ENCODE measurements at places on chromosomes 6 and 20.

DNA sequence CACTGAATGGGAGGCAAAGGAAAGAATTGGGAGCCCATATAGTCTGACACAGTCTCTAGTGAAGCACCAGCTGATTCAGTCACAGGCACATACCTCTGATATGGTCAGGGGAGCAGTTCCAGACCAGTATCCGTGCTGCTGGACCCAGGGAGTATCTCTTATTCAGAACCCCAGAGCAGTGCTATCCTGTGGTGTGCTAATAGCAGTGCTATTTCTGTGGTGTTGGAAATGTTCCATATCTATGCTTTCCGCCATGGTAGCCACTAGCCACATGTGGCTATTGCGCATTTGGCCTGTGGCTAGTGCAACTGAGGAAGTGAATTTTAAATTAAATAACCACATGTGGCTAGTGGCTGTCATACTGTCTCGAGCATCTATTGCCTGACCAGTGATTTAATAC lies 11.0 kb downstream of the SCUBE3 start:
- DNase-seq = no peak

DNA sequence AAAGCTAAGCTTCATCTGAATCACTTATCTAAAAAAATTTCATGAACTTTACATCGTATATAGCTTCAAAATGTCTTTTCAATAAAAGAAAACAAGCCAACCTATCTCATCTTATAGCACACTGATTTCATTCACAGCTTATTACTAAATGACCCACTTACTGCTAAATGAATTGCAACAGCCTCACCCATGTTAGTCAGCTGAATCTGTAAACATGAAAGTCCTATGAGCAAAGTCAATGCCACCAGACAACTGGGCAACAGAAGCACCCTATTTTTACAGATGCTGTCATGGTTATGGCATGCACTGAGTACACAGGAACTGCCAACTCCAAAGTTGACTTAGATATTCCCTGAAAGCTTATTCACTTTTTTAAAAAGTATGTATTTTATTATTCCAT lies 41.2 kb upstream of the DST start:
- DNase-seq = no peak

DNA sequence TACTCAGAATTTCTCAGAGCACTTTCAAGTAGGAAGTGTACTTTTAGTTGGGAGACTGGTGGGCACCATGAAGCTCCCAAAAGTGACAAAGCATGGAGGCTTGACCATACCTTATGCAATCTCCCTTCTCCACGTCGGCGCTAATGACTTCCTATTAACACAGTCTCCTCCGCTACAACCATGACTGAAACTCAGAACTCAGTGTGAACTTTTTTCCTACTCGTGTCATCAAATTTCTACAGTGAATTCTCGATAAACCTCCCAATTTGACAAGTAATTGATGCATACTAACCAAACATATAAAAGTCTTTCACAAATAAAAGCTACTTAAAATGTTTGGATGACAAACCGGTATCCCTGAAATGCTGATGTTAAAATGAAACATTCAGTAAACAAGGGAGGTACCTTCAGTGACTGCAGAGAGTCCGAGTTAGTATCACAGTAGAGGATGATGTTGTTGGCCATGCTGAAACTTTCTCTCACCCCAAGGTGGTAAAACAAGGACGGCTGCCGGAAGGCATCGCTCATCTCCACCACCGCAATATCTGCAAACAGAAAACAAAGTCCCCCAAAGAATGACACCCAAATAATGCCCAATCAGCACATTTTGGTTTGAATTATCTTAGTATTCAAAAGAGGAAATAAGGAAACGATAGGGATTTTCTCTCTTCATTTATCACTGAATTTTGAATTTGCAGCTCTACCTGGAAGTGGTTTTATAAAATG lies 72.1 kb downstream of the MAP3K5 start:
- no peak for DNase-seq

- DNase-seq = no peak
Observed at GRCh38 chr20:57559289-57559634, 1.6 kb upstream of the PCK1 start.
